ENCODE measurements at places on chromosomes 4 and X.

DNA sequence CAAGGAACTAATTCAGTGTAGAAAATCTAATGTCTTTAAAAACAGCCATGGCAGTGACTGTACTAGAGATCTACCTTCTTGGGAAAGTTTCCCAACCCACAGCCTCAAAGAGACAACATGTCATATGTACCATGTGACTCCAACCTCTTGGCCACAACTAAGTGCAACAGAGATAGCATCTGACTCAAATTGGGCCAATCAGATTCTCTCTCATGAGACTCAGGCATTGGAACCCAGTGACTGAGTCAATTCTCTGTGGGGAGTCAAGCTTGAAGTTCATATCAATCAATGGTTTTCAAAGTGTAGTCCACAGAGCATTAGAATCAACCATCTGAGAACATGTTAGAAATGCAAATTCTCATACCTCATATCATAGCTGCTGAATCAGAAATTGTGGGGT is 123.3 kb downstream of the MBNL3 start:
- peak; percentile 5 for DNase-seq

DNA sequence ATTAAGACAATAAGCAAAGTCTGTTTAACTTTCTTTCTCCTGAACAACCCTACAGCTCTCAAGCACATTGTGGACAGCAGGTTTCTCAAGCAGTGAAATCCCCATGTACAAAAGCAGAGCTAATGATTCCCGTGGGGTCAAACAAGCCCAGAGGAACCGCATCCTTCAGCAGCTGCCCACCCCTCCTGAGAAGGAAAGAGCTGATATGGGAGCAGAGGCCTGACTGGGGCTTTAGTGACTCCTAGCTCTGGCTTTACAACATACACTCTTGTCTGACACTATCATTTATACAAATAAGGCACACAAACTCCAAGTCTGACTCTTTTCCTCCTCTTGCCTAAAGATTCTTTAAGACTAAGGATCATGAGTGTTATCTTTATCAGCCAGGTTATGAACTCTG is 32.8 kb downstream of the HDAC8 start:
- no peak for DNase-seq

DNA sequence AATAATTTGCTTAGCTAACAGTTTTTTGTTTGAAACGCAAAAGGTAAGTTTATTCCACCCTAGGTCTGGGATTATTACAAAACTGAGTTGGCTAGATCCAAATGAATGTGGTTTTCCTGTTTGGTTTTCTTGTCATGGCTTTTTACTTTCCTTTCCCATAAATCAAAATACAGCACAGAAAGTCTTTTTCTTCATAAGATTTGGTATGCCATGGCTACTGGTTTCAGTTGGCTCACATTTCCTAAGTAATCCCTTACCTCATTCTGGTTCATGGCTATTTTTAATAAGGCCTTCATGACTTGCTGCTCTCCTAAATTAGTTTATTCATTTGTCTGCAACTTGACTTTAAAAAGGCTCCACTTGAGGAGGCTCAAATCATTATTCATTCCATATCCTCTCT is 12.9 kb upstream of the PAK3 start:
- DNase-seq = no peak

GRCh38 chrX:153924149-153924861 is 1.8 kb downstream of the ARHGAP4 start:
- DNase-seq = peak; percentile 44

DNA sequence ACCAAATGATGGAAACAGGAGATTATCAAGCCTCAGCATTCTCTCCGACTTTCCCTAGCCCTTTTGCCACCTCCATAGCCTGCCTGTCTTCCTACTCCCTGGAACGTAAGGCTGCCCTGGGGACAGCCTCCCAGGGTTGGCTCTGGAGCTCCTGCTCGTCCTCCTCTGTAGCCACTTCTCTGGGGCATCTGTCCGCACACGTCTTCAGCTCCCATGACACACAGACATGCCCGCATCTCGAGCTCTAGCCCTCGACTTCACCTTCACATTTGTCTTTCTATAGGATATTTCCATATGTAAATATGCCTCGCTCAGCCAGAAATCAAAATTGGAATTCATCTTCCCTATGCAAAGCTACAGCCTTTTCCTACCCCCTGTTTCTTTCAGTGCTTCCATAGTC is 67.7 kb downstream of the TSC22D3 start:
- DNase-seq = no peak

- DNase-seq = no peak
Measured at GRCh38 chr4:87707279-87707918, 57.3 kb downstream of the DMP1 start.

DNA sequence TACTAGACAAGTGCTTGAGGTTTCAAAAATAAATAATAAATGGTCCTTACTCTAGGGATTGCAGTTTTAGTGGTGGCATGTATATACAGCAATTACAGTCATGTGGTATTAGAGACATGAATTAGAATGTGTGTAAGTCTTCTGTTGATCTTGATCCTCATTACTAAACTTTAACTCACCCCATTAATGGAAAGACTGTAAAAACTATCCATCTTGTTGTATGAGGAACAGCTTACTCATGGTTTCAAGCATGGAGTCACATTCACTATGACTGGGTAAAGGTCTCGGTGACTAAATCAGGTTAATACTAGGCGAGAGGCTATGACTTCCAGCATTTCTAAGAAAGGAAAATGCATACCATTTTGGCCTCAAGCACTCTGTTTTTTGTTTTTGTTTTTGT is 107.0 kb upstream of the HPGD start:
- peak; percentile 13 for DNase-seq

DNA sequence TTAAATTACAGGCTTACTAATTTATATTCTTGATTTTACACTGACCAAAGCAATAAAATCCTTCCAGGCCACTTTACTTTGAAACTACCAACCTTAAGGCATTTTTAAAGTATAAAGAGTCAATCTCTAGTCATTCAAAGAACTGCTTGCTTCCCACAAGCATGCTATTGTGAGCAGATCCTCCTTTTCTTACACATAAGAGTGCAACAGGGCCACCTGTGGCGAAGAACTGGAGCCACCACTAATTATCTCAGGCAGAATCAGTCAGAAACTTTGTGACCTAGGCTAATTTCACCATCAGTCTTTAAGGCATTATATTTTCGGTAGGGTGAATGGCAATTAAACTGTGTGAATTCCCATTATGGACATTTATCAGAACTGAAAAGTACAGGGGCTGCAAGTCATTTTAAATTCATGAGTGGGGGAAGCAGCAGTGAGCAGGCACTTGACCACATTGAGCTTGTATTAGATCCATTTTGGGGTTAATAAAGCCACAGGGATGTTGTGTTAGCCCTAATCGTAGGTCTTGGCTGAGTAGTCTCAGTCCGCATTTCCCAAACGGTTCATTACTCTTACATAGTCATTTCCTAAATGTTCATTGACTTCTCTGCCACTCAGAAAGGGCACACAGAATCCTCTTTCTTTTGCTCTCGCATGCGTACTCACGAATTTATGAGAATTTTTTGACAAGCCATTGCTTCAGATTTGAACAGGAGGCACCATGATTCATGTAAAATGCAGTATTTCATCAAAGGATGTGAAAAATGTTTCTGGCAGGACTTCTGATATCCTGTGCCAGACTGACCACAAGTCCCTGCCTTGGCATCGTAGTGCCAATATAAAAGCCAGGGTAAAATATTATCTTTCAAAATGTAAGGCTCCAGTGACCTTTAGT is 39.8 kb downstream of the NPY2R start:
- no peak for DNase-seq

DNA sequence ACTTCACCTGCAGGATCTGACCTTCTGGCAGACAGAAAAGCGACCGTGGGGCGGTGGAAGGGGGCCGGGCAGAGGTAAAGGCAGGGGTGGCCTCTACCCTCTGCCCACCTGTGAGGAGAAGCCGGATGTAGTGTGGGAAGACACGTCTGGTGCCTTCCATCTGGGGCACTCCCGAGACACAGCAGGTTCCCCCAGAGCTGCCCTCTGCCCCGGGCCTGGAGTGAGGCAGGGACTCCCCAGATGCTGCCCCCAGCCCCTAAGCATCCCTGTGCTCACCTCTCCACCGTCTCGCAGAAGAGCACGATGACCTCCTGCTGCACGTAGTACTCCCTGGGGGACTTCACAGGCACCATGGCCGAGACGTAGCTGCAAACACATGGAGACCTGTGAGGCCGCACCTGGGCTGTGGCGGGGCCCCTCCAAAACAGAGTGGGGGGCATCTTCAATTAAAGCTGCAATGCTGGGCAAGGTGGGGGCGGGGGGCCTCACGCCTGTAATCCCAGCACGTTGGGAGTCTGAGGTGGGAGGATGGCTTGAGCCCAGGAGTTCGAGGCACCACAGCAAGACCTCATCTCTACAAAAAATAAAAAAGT is 75.3 kb upstream of the MXD4 start:
- no peak for DNase-seq

DNA sequence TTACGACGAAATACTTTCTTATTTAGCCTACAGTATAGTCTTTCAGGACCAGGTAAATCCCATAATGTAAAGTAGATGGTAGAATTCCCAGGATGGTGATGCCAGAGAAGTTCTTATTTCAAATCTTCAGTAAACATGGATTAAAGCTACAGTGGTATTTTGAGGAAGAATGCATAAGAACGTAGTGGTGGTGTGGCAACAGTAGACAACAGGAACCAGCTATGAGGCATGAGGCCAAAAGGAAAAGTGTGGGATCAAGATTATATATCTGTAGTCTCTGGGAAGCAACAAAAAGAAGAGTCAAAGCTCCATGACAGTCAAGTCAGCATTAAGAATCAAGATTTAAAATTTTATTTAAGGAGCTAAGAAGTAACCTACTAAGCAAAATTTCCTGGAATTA is 60.2 kb downstream of the METTL14 start:
- DNase-seq = no peak

- no peak for DNase-seq
Measured at GRCh38 chr4:40212674-40213527, 16.1 kb downstream of the RHOH start.

Measured in activated CD4-positive, alpha-beta T cell treated with anti-CD3 and anti-CD28 coated beads, Interleukin-2, amount 50 U/mL, for 16 hours (primary cell).